SW 1271 (cell line): ENCODE measurements at places on chromosomes 2 and 18.

- DNase-seq: no peak
Observed at GRCh38 chr2:207066791-207067460, 98.8 kb downstream of the KLF7 start.

DNA sequence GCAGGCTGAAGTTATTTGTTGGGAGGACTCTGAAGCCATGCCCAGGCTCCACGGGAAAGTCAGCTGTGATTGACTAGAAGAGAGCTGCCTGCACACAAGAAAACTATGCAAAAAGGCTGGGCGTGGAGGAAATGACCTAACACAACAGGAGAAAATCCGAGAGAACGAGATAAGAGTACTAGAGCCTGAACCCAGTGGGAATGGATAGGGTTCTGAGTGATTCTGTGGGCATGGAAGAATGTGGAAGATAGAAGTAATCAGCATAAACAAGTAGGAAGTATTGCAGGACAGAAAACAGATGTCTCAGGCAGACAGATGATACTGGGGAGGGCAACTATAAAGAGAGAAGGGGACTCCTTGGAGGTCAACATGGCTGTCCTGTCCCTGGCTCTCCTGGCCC lies 12.1 kb upstream of the COPS8 start:
- DNase-seq: no peak

DNA sequence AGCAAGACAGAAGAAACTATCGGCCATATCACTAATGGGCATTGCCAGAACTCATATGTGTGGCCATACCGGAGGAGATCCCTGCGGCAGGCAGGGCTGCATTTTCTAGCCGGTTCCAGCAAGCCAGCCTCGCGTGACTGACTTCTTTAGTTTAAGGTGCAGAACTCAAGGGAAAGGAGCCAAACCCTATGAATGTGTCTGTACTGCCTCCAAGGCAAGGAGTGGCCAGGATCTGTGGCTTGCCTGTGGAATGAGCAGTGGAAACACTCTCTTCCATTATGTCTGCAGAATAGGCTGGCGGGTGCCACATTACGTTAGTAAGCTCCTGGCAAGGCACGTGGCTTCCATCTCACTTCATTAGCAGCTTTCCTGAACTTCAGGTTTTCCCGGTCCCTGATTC lies 137.6 kb downstream of the ATL2 start:
- DNase-seq: no peak

DNA sequence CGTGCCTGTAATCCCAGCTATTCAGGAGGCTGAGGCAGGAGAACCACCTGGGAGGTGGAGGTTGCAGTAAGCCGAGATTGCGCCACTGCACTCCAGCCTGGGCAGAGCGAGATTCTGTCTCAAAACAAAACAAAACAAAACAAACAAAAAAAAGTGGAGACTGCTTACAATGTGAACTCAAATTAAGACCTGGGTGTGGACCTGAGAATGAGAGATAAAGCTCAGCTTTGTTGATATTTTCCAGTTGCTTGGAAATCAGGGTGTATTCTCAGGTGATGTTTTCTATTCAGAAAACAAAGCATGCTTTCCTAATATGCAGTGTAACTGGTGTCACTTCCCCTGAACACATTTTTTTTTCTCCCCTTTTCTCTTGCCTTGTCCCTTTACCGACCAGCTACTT lies 5.3 kb upstream of the CERS6 start:
- no peak for DNase-seq

- no peak for DNase-seq
Observed at GRCh38 chr18:56124186-56124585, 514.2 kb downstream of the TXNL1 start.

GRCh38 chr2:161199912-161200701 lies 39.9 kb downstream of the TANK start:
- no peak for DNase-seq

DNA sequence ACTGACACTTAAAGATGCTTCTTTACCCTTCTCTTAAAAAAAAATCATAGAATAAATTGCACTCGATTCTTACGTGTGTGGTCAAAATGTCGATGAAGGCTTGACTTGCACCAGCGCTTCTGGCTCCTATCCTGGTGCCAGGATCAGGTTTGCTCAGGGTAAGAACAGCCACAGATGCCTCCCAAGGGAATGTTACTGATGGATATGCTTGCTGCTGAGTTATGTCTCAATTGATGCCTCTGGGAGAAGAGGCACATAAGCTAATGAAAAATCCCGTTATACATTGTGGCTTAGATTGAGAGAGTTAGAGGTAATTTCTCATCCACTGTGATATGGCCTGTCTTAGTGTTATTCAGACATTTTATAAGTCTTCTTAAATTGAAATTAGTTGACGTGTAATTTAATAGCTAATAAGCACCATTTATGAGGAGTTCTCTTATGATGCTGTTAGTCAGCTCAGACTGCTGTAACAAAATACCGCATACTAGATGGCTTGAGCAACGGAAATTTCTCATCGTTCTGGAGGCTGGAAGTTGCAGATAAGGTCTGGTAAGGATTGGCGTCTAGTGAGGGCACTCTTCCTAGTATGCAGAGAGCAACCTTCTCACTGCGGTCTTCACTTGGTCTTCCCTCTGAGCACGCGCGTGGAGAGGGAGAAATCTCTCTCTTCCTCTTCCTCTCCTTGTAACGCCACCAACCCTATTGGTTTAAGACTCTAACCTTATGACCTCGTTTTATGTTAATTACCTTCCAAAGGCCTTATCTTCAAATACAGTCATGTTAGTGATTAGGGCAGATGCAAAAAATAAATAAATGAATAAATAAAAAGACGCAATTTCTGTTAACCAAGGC lies 116.6 kb upstream of the NOSTRIN start:
- no peak for DNase-seq

- DNase-seq: no peak
Observed at GRCh38 chr18:36693931-36694620, 134.7 kb downstream of the TPGS2 start.

DNA sequence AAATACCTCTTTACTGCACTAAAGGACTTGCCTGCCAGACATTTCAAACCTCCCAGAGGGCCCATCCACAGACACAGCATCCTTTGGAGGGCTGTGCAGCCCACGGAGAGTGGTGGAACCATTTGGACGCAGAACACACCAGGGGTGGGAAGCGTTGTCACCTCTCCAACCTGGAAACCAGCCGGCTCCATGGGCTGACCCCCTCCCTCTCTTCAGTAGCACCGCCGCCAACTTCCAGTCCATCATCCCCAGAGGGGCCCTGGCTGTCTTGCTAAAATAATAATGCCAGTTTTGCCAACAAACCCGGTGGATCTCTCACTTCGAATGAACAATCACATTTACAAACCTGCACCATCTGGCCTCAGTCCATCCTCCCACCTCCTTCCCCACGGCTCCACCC lies 203.9 kb downstream of the FBXO15 start:
- no peak for DNase-seq

DNA sequence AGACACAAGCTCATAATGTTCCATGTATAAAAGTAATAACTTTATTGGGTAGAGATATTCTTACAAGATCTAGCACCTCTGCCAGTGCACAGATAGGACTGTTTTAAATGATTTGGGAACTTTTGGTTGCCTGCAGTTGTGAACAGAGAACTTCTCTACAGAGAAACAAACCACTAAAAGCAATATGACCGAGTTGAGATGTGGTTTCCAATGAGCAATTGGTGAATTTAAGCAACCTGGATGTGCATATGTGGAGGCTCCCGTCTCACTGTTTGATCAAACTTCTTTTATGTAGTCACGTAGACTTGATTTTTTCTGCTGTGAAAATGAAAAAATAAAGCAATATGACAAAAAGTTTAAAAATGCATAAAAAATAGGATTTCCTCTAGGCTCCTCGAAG lies 7.8 kb downstream of the SOX11 start:
- DNase-seq: no peak

DNA sequence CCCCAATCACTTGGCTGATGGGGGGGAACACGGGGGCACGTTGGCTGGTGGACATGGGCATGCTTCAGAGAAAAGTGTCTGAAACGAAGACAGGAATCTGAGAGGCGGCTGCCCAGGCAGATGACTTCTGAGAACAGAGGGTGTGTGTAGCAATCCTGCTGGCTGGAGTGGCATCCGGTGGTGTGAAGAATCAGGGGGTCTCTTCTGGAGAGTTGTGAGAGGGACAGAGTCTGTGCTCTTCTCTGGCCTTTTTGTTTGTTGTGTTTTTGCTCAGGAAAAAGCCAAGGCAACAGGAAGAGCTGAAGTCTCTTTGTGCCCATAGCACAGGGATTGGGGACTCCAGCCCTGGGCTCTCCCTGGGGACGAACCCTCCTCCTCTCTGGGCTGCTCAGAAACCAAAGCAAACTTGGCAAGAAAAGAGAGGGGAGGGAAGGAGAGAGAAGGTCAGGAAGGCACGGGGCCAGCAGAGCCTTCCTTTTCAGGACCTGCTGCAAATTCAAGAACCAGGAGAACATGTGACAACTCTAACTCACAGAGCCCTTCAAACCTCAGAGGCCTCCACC lies 97.0 kb upstream of the SMAD2 start:
- no peak for DNase-seq

DNA sequence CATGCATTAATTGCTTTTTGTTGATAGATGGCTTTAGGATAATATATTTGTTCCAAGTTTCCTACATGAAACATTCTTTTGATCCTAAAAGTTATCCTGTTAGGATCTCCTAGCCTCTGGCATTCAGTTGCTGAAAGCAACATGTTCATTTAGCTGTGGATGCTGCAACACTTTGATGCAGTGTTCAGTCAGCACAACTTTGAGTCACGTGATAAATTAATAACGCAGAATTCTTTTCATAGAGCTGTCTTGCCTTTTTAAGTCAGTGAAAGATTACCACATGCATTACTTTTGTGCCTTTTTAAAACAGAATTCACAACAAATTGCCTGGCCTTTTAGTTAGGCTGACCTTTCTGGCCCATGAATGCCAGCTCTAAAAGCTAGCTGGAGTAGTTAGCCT lies 1467.9 kb upstream of the ZEB2 start:
- DNase-seq: no peak

GRCh38 chr2:216346781-216347180 lies 25.5 kb downstream of the MARCHF4 start:
- DNase-seq: no peak

GRCh38 chr2:26558271-26559043 lies 80.5 kb upstream of the OTOF start:
- DNase-seq: no peak

DNA sequence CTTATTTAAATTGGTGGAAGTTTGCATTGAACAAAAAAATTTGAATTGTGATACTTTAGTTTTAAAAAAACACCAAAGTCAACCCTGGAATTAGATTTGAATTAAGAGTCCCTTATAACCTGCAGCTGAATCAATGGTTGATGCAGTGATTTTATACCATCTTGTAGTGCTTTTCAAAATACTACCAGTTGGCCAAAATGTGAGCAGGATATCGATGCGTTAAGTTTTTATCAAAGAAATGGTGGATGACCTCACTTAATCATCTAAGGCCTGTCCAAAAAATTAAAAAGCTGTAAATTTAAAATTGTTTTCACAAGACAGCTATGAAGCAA lies 48.2 kb downstream of the OSBPL6 start:
- DNase-seq: no peak

DNA sequence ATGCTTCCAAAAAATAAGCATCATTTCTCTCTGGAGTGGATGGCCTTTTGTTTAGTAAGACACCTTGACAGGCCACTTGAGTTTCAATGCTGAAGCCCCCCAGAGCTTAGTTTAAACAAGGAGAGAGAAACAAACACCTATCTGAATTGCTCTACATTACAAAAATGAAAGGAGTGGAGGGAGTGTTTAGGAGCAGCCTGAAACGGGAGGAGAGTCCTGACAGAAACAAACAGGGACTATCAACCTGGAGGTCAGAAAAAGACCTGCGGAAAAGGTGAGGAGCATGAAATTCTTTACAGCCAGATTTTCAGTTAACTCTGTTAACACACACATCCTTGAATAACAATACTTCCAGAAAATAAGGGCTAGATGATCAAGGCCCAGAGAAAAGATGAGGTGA lies 126.2 kb downstream of the NR4A2 start:
- no peak for DNase-seq

- DNase-seq: no peak
Observed at GRCh38 chr2:222794585-222795449, 66.0 kb upstream of the ACSL3 start.

- DNase-seq: no peak
Observed at GRCh38 chr18:38759457-38759856, 1193.9 kb upstream of the CELF4 start.

DNA sequence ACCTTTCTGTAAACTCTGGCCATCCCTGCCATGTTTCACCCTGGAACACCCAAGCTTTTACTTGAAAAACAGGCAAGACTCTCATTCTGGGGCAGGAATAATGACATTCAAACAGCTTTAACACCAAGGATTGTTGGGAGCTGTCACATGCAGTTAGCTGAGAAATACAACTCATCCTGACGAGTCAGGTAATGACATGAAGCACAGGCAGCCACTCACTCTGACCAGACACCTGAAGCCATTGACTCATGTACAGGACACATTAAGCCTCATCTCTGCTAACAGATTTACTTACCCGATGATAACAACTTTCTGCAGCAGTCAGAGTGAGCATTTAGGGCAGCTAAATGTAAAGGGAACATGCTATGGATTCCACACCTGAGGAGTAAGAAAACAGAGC lies 163.1 kb upstream of the PGAP1 start:
- DNase-seq: no peak

- no peak for DNase-seq
Observed at GRCh38 chr2:114082731-114083433, 193.0 kb downstream of the ACTR3 start.

GRCh38 chr18:12423820-12424219 lies 16.1 kb downstream of the PRELID3A start:
- no peak for DNase-seq

DNA sequence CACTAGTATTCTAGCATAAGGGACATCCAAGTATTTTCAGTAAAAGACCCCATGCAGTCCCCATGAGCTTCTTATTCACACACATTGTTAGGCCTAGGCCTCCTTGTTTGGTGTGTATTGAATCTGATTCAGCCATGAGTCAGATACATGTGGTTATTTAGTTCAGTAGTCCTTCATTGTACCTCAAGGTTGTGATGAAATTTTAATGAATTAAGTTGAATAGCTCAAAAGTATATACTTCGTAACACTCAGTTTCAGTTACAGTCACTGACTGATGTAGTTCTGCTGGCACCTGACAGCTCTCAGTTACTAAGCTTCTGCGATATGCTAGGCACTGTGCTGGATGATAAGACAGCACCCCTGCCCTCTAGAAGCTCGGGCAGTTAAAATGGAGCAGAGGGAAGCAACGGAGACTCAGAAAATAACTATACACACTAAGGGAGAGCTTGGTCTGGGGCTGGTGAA lies 86.4 kb downstream of the XRCC5 start:
- no peak for DNase-seq

GRCh38 chr2:44674473-44675284 lies 266.8 kb upstream of the SIX3 start:
- DNase-seq: no peak
